ENCODE measurements at places on chromosomes 4 and X.

- DNase-seq, result no peak
Observed at GRCh38 chrX:73668779-73669178, 105.8 kb downstream of the CHIC1 start.

- no peak for DNase-seq
Observed at GRCh38 chr4:5892323-5893003, 423 bp downstream of the CRMP1 start.

- DNase-seq, result no peak
Observed at GRCh38 chr4:137015426-137016409, 516.6 kb downstream of the PCDH18 start.

- DNase-seq, result no peak
Observed at GRCh38 chrX:13565511-13565910, 3.9 kb upstream of the EGFL6 start.
